ENCODE measurements at places on chromosomes 12 and 14. TPM values are rescaled to one million over a fixed set of nuclear protein-coding genes. Genes with fewer than 3 reads are reported as not detected.
A peak's percentile ranks its signal among the peaks of the same experiment; 100 is the strongest.

DNA sequence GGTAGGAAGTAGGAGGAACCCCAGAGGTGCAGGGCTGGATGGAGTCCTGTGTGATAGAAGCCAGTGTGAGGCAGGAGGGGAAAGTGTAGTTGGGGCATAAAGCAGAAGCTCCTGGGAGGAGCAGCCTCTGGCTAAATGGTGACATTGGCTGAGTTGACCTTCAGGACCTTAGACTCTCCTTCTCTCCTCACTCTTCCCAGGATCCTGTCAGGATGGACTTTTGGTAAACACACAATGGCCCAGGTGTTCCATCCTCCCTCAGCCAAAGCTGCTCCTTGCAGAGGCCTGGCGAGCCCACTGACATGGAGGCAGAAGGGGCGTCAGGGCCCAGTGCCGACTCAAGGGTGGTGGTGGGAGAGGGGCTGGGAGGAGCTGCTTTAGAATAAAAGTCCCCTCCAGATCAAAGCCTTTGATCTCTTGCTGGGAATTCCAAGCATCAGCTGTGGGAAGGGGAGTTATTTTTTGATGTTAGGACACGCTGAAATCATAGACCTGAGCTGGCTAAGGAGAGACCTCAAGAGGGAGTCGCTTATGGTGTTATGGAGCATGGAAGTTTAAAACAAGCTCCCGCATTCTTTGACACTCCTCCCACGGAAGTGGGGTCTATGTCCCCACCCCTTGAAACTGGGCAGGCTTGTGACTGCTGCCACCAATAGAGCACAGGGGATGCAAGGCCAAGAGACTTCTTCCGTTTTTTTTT, 44.1 kb downstream of the SMIM41 start:
- H3K4me1 ChIP-seq: no peaks in the 10 kb centered on the region
- no peak for DNase-seq

- DNase-seq: no peak
- H3K27me3 ChIP-seq: no peaks in the 10 kb centered on the region
- H3K36me3 ChIP-seq: no peaks in the 10 kb centered on the region
- H3K4me1 ChIP-seq: peaks cover 9% of the 10 kb centered on the region
These were observed 288.0 kb downstream of the ERC1 start for GRCh38 chr12:1279050-1279449.

DNA sequence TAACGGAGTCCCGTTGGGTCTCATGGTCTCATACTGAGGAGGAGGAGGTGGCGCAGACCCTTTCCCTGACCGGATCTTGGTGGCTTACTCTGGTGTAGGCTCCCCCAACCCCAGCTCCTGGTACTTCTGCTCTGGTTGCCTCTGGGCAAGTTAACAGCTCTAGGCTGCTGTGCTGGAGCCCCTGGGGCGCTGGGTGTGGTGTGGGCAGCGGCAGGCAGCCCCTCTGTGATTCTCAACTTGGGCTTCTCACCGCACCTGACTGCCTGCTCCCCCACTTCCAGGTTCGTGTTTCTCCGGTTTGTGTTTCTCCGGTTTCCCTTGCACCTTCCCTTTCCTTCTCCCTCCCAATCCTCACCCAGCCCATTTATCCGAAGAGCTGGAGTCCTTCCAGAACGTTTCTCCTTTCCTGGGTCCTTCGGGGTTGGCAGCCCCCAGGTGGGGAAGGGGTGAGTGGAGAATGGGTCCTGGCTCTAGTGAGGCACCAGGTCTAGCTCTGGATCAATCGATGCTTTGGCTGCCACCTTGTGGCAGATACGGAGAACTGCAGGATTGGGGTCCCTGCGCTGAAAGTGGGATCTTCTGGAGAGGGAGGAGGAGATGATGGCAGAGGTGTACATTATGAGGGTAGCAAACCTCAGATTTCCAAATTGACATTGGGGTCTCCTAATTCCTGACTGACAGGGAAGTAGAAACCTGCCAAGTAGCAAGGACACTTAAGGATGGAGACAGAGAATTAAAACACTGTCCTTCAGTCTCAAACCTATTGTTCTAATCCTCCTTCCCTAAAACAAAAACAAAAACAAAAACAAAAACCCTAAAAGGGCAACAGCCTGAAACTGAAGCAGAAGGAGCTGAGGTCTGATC, 8.3 kb downstream of the CISTR start:
- DNase-seq: no peak
- no peaks in the 10 kb centered on the region for H3K36me3 ChIP-seq
- no peak overlapping the region for H3K27ac ChIP-seq
- H3K4me3 ChIP-seq: no peak overlapping the region
- H3K27me3 ChIP-seq: peaks cover 15% of the 10 kb centered on the region

DNA sequence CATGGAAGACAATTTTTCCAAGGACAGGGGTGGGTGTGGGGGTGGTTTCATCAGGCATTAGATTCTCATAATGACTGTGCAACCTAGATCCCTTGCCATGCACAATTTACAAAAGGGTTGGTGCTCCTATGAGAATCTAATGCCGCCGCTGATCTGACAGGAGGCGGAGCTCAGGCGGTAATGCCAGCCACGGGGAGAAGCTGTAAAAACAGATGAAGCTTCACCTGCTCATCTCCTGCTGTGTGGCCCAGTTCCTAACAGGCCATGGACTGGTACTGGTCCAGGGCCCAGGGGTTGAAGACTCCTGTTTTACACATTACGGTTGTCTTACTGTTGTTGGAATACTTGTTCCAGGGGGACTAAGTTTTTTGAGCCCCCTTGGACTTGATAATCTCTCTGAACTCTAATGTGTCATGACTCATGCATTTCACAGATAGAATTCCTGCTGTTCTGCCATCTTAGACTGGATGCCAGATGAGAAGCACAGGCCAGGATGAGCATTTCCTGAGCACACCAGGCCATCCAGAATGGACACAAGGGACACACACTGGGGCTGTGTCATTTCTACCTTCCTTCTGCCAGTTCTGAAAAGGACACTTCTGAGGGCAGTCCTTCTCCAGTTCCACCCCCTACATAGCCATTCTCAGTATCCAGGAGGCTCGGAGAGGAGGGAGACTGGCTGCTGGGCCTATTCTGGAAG, 5.8 kb downstream of the PLEKHD1 start:
- H3K4me1 ChIP-seq: no peaks in the 10 kb centered on the region
- no peaks in the 10 kb centered on the region for H3K36me3 ChIP-seq
- no peak overlapping the region for H3K4me3 ChIP-seq
- H3K27ac ChIP-seq: no peak overlapping the region

DNA sequence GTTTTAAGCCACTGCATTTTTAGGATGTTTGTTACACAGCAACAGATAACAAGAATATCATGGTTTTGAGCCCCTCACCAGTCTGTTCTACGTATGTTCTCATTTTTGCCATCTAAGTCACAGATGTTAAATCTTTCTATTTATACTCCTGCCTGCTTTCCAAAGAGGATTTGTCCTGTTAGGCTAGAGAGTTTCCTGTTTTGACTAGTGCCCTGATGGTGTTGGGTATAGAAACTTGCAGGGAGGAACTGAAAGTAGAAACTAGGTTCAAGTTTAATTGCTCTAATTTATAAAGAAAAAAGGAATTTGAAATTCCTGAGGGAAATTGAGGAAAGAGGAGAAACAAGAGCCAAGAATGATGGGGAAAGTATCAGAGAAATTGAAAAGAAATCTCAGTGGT, 74.4 kb upstream of the COCH start:
- H3K27ac ChIP-seq: no peak overlapping the region
- H3K4me1 ChIP-seq: no peaks in the 10 kb centered on the region
- no peak overlapping the region for H3K4me3 ChIP-seq
- H3K36me3 ChIP-seq: no peaks in the 10 kb centered on the region
- H3K27me3 ChIP-seq: 0 out of 2 replicates have a peak, but pooled peaks cover 3% of the 10 kb centered on the region

- H3K4me3 ChIP-seq: no peak overlapping the region
- peaks cover 21% of the 10 kb centered on the region for H3K4me1 ChIP-seq
- H3K27ac ChIP-seq: no peak overlapping the region
- H3K27me3 ChIP-seq: no peaks in the 10 kb centered on the region
- no peak for DNase-seq
These were observed 59.0 kb downstream of the GALNT16 start for GRCh38 chr14:69318901-69319475.

- H3K36me3 ChIP-seq: no peaks in the 10 kb centered on the region
- no peak overlapping the region for H3K27ac ChIP-seq
- no peaks in the 10 kb centered on the region for H3K4me1 ChIP-seq
- no peak for DNase-seq
These were observed 918.0 kb upstream of the SEL1L start for GRCh38 chr14:82451675-82452074.

DNA sequence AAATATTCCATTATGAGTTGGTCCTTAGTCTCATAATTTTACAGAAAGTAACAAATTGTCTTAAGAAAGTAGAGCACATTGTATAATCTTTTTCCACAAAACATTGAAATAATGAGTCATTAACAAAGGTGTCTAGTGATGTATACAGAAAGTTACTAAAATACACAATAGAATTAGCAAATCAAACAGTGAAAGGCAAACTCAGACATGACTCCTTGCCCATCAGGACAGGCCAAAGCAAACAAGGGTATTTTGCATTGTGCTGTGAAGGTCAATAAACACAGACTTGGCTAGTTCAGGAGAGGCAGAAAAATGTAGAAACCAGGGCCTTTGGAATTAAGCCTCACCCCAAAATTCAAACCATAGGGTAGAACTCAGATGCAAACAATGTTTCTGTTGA, 37.3 kb downstream of the SIX4 start:
- H3K27me3 ChIP-seq: no peaks in the 10 kb centered on the region
- H3K4me1 ChIP-seq: no peaks in the 10 kb centered on the region
- H3K36me3 ChIP-seq: no peaks in the 10 kb centered on the region

- no peaks in the 10 kb centered on the region for H3K27me3 ChIP-seq
- no peak for DNase-seq
- H3K27ac ChIP-seq: no peak overlapping the region
- H3K36me3 ChIP-seq: no peaks in the 10 kb centered on the region
- H3K4me1 ChIP-seq: no peaks in the 10 kb centered on the region
- no peak overlapping the region for H3K4me3 ChIP-seq
These were observed 60.8 kb downstream of the SETD3 start for GRCh38 chr14:99419905-99420304.

DNA sequence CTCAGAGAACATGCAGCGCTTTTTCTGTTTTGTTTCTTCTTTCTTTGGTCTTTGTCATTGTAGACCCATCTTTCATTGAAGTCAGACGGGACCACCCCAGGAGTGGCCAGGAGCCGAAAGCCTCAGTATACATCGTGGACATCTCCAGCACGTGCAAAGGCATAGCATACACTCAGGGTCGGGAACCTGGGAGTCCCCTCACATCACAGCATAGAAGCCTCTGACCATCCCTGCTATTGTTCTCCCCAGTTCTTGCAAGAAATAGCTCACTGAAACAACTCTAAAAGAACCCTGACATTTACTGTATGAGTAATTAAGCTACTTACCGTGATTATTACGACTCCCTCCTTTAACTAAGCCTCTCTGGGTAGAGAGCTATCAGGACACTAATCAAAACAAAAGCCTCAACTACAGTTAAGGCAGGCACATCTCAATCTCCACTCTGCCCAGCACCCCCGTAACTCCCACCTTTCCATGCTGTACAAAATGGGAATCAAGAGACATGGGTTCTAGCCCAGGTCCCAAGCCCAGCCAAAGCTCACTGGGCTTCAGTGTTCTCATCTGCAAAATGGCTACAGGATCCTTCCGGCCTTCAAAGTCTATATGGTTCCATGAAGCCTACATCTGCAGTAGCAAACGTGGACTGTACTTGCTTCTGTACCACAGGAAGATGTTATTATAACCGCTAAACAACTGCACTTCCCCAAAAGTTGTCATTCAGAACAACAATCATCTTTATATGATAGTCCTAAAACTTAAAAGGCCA, 6.7 kb downstream of the CCDC88C start:
- H3K4me3 ChIP-seq: no peak overlapping the region
- H3K27ac ChIP-seq: no peak overlapping the region
- peaks cover 21% of the 10 kb centered on the region for H3K27me3 ChIP-seq
- no peaks in the 10 kb centered on the region for H3K4me1 ChIP-seq
- H3K36me3 ChIP-seq: no peaks in the 10 kb centered on the region

DNA sequence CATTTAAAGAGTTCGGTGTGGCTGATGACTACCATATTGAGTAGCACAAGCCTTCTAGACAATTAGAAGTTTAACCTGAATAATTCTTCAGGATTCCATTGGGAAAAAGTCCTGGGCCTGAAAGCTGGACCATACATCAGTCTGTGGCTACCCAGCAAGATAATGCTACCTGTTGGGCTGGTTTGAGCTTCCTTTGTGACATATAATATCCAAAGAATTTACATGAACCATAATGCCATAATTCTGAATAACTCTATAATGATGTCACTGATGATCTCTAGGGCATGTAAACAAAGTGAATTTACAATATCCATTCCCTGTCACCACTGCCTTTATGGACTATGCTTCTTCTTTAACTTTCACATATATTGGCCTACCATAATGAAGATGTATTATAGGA, 3.8 kb upstream of the YBX3 start:
- DNase-seq: no peak
- H3K4me1 ChIP-seq: peaks cover 13% of the 10 kb centered on the region
- H3K4me3 ChIP-seq: no peak overlapping the region

GRCh38 chr12:32051511-32052211, 55.0 kb upstream of the BICD1 start:
- no peaks in the 10 kb centered on the region for H3K36me3 ChIP-seq
- H3K4me3 ChIP-seq: no peak overlapping the region
- H3K27me3 ChIP-seq: no peaks in the 10 kb centered on the region
- peak; percentile 88 for DNase-seq
- peaks cover 18% of the 10 kb centered on the region for H3K4me1 ChIP-seq
- peak overlapping the region; percentile 85 for H3K27ac ChIP-seq

- H3K4me3 ChIP-seq: peak within 1 kb of the TSS; percentile 79
- H3K27ac ChIP-seq: peak within 1 kb of the TSS; percentile 72
- DNase-seq: peak; percentile 69
- peaks cover 4% of the 10 kb centered on the region for H3K36me3 ChIP-seq
- peaks cover 17% of the 10 kb centered on the region for H3K4me1 ChIP-seq
These were observed at the start of gene POLE2 for GRCh38 chr14:49687942-49688700. POLE2 (minus strand) TSS chr14:49688214; CDS start chr14:49688203, 11 bp downstream.

DNA sequence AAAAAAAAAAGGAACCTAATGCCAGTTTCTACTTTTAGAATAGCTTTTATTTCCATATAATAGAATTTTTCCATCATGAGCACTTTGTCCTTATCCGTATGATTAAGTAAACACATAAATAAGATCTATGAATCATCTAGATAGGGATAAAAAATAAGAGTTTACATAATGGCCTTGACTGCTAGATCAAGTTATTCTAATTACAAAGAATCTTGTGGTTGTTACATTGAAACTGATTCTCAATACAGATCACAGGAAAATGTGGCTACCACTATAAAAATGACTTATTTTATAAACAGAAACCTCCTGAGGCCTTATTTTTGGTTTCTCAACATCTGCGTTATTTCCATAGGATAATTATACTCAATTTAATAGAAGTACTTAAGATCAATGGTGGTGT, 34.4 kb upstream of the NDUFA12 start:
- no peak overlapping the region for H3K4me3 ChIP-seq
- H3K36me3 ChIP-seq: peaks cover 34% of the 10 kb centered on the region
- no peak overlapping the region for H3K27ac ChIP-seq
- DNase-seq: no peak
- H3K4me1 ChIP-seq: peaks cover 9% of the 10 kb centered on the region

- H3K27me3 ChIP-seq: no peaks in the 10 kb centered on the region
- DNase-seq: no peak
- no peaks in the 10 kb centered on the region for H3K36me3 ChIP-seq
These were observed at the start of gene RASSF9 for GRCh38 chr12:85836197-85837090. RASSF9 (minus strand) TSS chr12:85836409; CDS start chr12:85836201, 208 bp downstream.

Gene HOXC6
- 6.2 TPM for total RNA-seq

Gene SP1
- total RNA-seq: 19.8 TPM

Gene KCNH3
- total RNA-seq: 0.08 TPM
